Endothelial cell of umbilical vein (primary cell): ENCODE measurements at places on chromosomes 5 and 9.
A peak's percentile ranks its signal among the peaks of the same experiment; 100 is the strongest.

DNA sequence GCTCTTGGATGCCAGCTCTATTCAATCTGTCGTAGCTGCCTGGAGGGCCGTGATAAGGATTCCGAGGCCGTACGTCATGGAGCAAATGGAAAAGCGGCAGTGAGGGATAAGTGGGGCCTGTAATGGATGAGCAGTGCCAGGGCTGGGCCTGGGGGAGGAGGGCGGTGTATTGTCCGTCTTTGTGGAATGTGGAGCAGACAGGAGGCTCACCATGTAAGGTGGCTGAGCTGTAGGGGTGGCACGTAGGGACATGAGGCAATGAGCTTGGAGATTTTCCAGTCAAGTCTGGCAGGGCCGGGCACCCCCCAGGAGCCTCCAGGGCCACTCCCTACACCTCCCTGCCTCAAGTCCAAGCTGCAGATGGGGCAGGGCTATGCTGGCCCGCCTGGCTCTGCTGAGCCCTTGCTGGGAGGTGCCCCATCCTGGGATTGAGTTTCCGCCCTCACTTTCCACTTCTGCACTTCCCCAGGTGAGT lies 29.2 kb downstream of the NCS1 start:
- no peak overlapping the region for H3K4me3 ChIP-seq
- no peak overlapping the region for H3K27ac ChIP-seq
- no peak for DNase-seq

GRCh38 chr9:133237035-133237731 lies 28.1 kb upstream of the OBP2B start:
- peak overlapping the region; percentile 15 for H3K27ac ChIP-seq
- peaks cover 19% of the 10 kb centered on the region for H3K4me1 ChIP-seq
- peak; percentile 57 for DNase-seq
- no peaks in the 10 kb centered on the region for H3K27me3 ChIP-seq

DNA sequence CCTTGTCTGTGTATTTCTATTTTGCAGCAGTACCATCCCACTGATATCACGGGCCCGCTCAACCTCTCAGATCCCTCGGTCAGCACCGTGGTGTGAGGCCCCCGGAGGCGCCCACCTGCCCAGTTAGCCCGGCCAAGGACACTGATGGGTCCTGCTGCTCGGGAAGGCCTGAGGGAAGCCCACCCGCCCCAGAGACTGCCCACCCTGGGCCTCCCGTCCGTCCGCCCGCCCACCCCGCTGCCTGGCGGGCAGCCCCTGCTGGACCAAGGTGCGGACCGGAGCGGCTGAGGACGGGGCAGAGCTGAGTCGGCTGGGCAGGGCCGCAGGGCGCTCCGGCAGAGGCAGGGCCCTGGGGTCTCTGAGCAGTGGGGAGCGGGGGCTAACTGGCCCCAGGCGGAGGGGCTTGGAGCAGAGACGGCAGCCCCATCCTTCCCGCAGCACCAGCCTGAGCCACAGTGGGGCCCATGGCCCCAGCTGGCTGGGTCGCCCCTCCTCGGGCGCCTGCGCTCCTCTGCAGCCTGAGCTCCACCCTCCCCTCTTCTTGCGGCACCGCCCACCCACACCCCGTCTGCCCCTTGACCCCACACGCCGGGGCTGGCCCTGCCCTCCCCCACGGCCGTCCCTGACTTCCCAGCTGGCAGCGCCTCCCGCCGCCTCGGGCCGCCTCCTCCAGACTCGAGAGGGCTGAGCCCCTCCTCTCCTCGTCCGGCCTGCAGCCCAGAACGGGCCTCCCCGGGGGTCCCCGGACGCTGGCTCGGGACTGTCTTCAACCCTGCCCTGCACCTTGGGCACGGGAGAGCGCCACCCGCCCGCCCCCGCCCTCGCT lies 1.9 kb downstream of the LRRC26 start:
- no peak overlapping the region for H3K4me3 ChIP-seq
- no peak for DNase-seq
- H3K4me1 ChIP-seq = peaks cover 3% of the 10 kb centered on the region
- H3K36me3 ChIP-seq = no peaks in the 10 kb centered on the region
- H3K27me3 ChIP-seq = peaks cover 31% of the 10 kb centered on the region

- H3K27ac ChIP-seq = no peak overlapping the region
- no peaks in the 10 kb centered on the region for H3K36me3 ChIP-seq
- peaks cover 27% of the 10 kb centered on the region for H3K4me1 ChIP-seq
- no peaks in the 10 kb centered on the region for H3K27me3 ChIP-seq
- DNase-seq = no peak
Measured at GRCh38 chr9:113879318-113879717, 3.2 kb downstream of the ZNF618 start.
